ENCODE measurements at places on chromosomes 2 and 18.
A peak's percentile ranks its signal among the peaks of the same experiment; 100 is the strongest.

GRCh38 chr2:150467621-150467963, 19.9 kb downstream of the RND3 start:
- DNase-seq: no peak

- DNase-seq: no peak
These were observed 25.7 kb downstream of the TUBB6 start for GRCh38 chr18:12333506-12334290.

DNA sequence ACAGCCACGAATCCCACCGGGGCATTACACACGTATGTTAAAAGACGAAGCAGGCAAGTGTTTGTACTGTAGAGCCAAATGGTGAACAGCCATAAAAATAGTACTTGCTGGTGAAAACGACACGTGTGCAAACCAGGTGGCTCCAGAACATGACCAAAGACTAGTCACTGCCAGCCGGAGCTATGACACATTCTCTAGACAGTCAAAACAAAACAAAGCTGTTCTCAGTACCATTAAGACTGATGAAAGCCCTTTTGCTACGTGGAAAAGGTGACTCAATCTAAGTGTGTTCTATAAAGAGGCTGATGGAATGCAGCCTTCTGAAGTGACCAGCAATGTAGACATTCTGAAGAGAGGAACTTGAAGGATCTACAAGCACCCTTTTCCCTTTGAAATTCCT, 367.7 kb upstream of the NETO1 start:
- peak; percentile 87 for DNase-seq

GRCh38 chr2:163200741-163201140, 362.2 kb upstream of the KCNH7 start:
- DNase-seq: no peak

DNA sequence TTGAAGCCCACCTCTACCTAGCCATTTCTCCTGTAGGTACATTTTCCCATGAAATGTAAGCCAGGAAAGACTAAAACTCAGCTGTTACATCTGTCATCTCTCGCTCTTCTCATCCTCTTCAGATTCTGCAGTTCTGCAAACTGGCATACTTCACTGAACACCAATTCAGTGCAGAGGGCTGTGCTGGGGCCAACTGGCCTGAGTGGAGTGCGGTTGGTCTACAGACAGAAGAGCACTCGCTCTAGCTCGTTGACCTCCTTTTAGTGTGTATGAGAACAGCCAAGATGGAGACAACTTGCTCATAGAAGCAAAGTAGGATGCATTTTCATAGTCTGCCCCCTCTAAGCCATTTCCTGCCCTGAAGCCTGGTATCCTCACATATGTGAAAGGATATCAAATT, 862.6 kb downstream of the BCL11A start:
- DNase-seq: no peak

DNA sequence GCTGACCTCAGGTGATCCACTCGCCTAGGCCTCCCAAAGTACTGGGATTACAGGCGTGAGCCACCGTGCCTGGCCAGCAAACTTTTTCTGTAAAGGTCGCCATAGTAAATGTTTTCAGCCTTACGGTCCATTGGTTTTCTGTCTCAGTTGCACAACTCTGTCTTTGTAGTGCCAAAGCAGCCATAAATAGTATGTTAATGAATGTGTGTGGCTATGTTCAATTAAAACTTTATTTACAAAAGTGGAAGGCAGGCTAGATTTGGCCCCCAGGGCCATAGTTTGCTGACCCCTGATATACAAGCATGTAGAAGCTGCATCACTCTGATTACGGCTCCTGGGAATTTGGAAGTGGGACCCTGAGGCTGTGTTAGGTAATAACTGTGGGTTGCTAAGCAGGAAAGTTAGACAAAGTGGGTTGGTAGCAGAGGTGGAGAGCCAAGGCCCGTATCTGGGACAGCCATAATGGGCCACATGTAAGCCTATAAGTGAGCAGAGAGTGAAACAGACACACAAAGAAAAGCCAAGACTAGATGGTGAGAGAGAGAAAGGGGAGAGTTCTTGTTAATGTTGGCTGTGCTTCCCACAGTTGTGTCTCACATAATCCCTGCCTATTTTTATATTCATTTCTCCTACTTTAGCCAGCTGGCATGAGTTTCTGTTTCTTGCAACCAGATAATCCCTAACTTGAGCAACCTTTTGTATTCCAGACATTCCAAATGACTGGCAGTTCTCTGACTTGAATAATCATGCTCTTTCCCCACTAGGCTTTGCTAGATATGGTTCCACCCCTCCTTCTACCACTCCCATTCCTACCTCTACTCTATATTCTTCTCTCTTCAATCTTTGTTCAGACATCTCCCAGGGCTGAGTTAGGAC, 223.3 kb upstream of the STON1 start:
- DNase-seq: no peak
